ENCODE measurements at places on chromosomes 11 and 22. TPM values are rescaled to one million over a fixed set of nuclear protein-coding genes. Genes with fewer than 3 reads are reported as not detected.

GRCh38 chr22:37165940-37166674 lies 16.4 kb upstream of the IL2RB start:
- ATAC-seq, result peak; percentile 9

GRCh38 chr22:30947173-30947815 lies 21.3 kb downstream of the MORC2 start:
- peak; percentile 84 for ATAC-seq

- no peak for ATAC-seq
Measured at GRCh38 chr11:71084306-71085012, 167.9 kb downstream of the SHANK2 start.

GRCh38 chr22:39241794-39242594 lies 2.8 kb downstream of the PDGFB start:
- ATAC-seq, result no peak

- ATAC-seq, result no peak
Measured at GRCh38 chr11:134341805-134342571, 10.2 kb downstream of the GLB1L2 start.

DNA sequence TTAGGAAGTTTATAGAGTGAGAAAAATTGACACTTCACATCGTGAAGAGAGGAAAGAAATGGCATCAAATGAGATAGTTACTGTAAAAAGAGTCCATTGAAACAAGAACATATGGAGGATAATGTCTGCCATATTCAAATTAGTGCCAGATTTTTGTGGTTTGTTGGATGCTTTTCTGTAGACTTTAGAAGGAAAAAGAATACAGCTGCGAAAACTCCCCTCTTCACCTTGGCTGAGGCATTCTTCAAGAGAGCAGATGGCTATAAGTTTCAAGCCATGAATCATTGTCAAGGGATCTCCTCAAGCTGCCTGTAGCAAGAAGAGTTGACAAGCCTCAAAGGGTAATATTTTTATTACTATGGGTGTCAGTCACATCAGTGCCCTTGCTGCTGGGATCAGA lies 507.4 kb upstream of the RAG2 start:
- ATAC-seq, result no peak

GRCh38 chr22:47597041-47597440 lies 834.6 kb downstream of the TBC1D22A start:
- no peak for ATAC-seq

- ATAC-seq, result no peak
Measured at GRCh38 chr11:65066315-65066714, 8.0 kb upstream of the NAALADL1 start.

DNA sequence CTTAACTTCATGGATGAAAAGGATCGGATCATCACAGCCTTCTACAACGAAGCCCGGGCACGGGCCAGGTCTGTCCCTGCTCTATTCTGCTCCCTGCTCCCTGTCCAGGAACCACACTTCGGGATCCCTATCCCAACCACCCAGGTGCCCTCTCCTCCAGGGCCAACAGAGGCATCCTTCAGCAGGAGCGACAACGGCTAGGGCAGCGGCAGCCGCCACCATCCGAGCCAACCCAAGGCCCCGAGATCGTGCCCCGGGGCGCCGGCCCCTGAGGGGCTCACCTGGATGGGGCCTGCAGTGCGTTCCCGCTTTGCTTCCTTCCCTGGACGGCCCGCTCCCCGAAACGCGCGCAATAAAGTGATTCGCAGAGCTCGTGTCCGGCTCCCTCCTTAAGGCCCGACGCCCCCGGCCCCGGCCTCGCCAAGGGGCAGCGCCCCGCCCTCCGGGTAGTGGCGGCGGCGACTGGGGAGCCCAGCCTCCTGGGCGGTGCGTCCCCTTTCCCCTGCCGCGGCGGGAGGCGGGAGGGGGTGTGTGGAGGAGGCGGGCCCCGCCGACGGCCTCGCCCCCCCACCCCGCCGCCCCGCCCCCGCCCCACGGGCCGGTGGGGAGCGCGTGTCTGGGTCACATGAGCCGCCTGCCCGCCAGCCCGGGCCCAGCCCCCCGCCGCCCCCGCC lies at the start of gene VEGFB:
TSS of gene VEGFB (plus strand) at position 672 of the 674 bp plus-strand sequence. CDS start 250 bp downstream, outside the sequence.
- peak; percentile 83 for ATAC-seq

GRCh38 chr11:17604915-17605233 lies 57.8 kb downstream of the OTOG start:
- ATAC-seq, result no peak

DNA sequence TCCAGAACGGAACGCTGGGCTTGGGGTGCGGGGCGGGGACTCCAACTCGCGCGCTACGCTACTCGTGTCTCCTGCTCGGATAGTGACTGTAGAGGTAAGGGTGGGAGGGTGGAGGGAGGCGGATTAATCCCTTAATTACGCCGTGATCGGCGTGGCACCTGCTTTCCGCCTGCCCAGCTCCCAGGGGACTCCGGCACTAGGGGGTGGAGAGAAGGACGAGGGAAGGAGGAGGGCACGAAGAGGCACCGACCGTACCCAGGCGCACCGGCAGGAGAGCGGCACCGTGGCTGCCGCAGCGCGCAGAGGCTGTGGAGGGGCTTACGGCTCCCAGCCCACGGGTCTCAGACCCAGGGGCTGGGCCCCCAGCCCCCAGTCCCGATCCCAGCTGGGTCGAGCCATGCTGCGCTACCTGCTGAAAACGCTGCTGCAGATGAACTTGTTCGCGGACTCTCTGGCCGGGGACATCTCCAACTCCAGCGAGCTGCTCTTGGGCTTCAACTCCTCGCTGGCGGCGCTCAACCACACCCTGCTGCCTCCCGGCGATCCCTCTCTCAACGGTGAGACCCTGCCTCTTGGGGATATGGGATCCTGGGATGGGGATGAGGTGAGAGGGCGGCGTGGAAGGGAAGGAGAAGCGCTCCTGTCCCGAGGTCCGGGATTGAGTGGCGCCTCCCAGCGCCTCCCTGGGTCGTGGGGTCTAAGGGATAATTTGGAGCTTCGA lies at the start of gene ROBO3:
TSS of gene ROBO3 (plus strand) at position 252 of the 721 bp plus-strand sequence. CDS start at position 398, 146 bp downstream.
- no peak for ATAC-seq

DNA sequence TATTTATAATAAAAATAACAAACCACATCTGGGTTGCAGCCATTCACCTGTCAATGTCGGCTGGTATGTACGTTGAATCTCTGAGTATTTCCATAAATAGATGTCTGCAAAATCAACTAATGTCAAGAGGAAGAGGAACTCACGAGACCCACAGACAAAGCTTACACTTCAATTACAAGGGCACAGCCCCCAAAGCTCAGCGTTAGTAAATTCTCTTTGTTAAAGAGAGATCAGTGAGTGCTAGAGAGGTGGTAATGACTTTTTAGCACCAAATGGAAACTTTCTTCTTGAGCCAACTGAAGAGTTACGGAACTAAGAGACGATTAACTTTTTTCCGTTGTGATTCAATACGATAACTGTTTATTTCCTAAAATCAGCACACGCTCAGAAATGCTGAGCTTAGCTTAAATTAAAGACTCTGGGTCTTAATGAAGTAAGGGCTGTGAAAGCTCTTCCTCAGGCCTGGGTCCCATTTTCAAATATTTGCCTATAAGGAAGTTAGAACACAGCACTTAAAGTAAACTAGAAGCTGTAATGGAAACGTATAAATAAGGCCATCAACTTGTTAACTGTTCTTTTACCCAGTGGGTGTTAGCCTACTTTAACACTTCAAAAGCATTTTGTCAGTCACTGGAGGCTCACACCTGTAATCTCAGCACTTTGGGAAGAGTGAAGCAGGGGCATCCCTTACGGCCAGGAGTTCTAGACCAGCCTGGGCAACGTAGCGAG lies 22.8 kb upstream of the TFIP11 start:
- ATAC-seq, result no peak

GRCh38 chr11:87265979-87266378 lies 228.2 kb downstream of the TMEM135 start:
- no peak for ATAC-seq

DNA sequence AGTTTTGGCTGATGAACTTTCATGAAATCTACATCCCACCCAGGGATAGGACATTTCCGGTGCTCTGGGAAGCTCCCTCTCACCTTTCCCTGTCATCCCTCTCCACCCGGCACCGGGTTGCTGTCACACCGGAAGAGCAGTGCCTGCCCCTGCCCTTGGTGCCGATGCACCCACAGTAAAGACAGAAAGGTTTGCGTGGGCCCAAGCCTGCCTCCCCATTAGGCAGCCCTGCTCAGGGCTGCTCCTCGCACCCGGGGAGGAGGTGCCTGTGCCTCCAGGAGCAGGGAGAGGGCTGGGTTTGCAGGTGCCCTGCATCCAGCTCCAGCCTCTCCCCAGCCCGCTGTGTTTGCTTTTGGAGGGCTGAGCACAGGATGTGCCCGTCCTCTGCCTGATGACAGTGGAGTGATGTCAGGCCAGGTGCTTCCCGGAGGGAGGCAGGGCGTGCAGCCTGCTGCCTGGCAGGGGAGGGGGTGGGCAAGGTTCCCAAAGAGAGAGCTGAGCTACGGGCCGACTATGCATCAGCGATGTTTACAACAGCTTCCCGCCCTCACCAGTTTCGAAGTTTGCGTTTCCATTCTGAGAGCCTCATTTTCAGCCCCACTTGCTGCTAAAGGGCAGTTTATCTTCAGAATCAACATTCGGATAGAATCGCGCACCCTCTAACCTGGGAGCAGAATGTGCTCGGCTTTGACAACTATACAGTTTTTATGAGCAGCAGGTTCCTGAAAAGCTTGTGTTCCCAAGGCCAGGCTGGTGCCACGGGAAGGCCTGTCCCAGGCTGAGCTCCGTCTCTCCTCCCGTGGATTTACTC lies 83.2 kb upstream of the CLDN5 start:
- ATAC-seq, result peak; percentile 79

GRCh38 chr11:24683583-24683982 lies 186.7 kb downstream of the LUZP2 start:
- ATAC-seq, result no peak

DNA sequence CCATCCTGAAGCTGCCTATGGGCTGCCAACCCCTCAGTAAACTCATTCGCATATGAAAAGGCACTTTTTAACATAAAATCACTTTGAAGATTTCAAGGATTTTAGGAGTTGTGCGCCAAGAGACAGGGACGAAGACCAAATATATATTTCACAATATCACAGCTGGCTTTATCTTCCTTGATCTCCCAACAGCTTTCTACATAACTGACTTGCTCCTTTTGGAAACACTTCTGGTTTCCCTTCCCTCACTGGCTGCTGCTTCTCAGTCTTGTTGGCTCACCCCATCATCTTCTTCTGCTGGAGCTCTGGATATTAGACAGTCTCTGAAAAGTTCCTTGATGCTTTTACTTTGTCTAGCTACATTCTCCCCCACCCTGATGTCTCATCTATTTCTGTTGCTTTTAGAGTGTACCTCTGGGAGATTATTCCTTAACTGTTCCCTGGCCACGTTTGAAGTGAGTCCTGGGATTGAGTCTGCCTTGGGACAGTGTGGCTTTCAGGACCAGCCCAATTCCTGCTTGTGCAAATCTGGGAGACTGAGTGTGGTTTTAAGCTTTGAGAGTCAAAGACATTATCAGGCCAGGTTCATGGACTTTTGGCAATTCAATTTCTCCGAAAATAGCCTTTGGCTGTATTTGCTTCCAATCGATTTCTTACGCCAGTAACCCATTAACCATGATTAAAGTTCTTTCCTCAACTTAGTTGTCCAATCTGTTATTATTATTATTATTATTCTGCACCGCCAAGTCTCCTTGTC lies 30.9 kb upstream of the NNMT start:
- ATAC-seq, result peak; percentile 33

DNA sequence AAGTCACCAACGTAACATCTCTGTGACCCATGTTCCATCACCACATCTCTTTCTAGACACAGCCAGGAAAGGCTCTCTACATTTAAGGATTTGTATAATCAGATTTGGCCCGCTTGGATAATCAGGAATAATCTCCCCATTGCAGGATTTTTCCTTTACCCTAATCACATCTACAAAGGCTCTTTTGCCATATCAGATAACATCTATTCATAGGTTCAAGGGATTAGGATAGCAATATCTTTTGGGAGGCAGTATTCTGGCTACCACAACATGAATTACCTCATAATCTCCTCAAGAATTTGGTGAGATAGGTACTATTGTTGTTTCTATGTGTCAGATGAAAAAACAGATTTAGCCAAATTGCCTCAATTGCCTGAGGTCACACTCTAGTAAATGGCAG lies 142.8 kb upstream of the UBASH3B start:
- ATAC-seq, result no peak

DNA sequence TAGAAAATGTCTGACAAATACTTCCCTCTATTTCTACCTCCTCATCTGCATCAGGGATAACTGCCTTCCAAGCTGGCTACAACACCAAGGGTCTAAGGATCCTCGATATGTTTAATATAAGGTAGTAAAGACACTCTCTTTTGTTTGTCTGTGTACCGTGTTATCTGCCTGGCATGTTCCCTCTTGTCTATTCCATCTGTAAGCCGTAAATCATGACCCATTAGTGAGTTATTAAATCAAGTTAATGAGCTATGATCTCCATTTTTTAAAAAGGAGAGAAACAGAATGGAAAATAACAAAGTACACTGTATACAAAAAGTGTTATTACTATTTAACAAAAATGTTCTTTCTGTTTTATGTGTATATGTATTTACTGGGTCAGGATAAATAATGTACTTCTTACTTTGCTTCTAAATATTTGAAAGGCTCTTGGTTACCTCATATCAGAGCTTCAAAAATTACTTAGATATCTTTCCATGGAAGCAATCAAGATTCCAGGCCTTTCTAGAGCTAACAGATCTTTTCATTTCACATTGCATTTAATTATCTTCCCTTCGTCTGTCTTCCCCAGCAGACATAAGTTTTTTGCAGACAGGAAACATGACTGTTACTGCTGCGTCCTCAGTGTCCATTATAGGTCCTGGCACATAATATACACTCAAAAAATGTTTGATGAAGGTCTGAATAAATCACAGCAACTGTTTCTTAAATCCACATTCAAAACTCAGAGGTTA lies 342.6 kb upstream of the CCDC90B start:
- no peak for ATAC-seq

GRCh38 chr11:3971756-3972404 lies 116.4 kb downstream of the STIM1 start:
- no peak for ATAC-seq

DNA sequence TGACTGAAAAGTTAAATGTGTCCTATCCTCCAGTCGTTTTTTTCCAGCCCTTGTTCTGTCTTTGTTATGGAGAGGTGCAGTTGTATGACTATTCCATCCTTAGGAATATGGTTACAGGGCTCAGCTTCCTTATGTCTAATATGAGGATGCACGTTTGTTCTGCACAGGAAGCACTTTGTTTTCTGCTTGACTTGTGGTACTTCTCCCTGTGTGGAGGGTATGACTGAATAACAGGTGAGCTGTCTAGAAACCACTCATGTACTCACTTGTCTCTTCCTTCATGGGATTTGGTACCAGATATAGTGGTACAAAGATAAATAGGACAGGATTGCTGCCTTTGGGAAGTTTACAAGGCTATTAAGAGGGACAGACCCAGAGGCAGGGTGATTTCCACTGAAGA lies 17.4 kb downstream of the CABIN1 start:
- no peak for ATAC-seq

GRCh38 chr11:662689-663274 lies 25.7 kb downstream of the DRD4 start:
- peak; percentile 67 for ATAC-seq

GRCh38 chr11:76614471-76615179 lies 55.9 kb downstream of the LRRC32 start:
- peak; percentile 69 for ATAC-seq

- no peak for ATAC-seq
Measured at GRCh38 chr11:69646493-69647389, 5.8 kb downstream of the CCND1 start.

Gene MCAM
- total RNA-seq, result 1,136 TPM

Gene CALCA
- not detected for total RNA-seq

Gene SLC25A1
- 47.2 TPM for total RNA-seq

Gene MCM5
- 15.2 TPM for total RNA-seq

Gene LRRC74B
- not detected for total RNA-seq

Gene RASD2
- total RNA-seq, result 23.8 TPM

Gene DCDC1
- 0.35 TPM for total RNA-seq

Gene MS4A15
- total RNA-seq, result not detected

Gene CACNA1I
- total RNA-seq, result 0.04 TPM

Gene CCND1
- total RNA-seq, result 53.1 TPM

Gene MICAL3
- 50.4 TPM for total RNA-seq
